Gastrocnemius medialis (tissue), 4 donors: ENCODE measurements at places on chromosomes 7 and 10. TPM values are rescaled to one million over a fixed set of nuclear protein-coding genes. Genes with fewer than 3 reads are reported as not detected.

DNA sequence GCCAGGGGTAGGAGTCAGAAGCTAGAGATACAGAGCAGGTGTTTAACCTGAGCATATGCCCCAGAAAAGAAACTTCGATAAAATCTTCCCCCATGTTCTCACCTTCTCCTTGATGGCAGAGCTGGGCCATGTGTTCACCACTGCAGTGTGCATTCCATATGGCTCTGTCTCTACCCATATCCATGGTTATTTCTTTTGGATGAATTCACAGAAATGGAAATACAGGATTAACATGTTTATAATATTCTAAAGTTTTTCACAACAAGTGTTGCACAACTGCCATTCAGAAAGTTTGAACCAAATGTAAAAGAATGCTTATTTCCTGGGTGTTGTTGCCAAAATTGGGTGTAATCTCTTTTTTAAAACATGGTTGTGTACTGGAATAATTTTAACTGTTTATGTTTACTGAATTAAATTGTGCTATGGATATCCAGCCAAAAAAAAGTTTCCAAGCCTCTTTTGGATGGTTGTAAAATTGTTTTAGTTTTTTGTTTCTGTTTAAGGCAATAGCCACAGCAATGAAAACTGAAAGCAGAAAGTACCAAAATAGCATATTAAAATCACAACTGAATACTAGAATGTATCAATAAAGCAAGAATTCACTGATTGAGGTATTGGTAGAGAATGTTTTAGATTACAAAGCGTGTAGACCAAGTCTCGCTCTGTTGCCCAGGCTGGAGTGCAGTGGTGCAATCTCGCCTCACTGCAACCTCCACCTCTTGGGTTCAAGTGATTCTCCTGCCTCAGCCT is 19.9 kb upstream of the CCNY start:
- no peaks in the 10 kb centered on the region for H3K4me1 ChIP-seq
- no peaks in the 10 kb centered on the region for H3K36me3 ChIP-seq

- H3K4me3 ChIP-seq: no peak overlapping the region
- H3K36me3 ChIP-seq: no peaks in the 10 kb centered on the region
- peak; percentile 31 for DNase-seq
- H3K27ac ChIP-seq: peak overlapping the region; percentile 6
These were observed 2.4 kb downstream of the ADCK2 start for GRCh38 chr7:140674899-140675701.

Gene NPC1L1
- 0.07 TPM for total RNA-seq

DNA sequence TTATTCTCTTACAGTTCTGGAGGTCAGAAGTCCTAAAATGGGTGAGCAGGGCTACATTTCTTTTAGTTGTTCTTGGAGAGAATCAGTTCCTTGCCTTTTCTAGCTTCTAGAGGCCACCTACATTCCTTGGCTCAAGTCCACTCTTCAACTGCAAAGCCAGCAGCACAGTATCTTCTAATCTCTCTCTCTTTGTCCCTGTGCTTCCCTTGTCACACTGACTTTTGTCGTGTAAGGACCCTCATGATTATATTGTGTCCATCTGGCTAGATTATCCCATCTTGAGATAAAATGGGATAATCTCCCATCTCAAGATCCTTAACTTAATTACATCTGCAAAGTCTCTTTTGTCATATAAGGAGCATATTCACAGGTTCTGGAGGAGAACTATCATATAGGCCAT is 359.0 kb downstream of the ADRA2A start:
- no peak overlapping the region for H3K27ac ChIP-seq
- no peaks in the 10 kb centered on the region for H3K36me3 ChIP-seq
- H3K27me3 ChIP-seq: no peaks in the 10 kb centered on the region

DNA sequence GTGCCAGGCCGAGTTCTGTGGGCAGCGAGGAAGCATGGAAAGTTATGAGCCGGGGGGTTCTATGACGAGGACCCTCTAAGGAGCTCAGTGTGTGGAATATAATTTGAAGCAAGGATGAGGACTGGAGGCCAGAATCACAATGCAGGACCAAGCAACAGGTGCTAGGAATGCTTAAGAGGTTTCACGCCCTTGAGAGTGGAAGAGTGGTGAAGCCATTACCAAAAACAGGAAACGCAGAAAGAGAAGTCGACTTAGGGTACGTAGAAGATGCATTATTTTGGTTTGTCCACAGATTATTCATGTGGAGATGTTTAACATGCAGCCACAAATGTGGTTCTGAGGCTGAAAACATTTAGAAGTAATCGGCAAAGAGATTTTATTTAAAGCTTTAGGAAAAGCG is 78.7 kb downstream of the PIP4K2A start:
- no peaks in the 10 kb centered on the region for H3K36me3 ChIP-seq
- no peak overlapping the region for H3K27ac ChIP-seq
- H3K4me1 ChIP-seq: no peaks in the 10 kb centered on the region
- no peaks in the 10 kb centered on the region for H3K27me3 ChIP-seq
- no peak overlapping the region for H3K4me3 ChIP-seq
- no peak for DNase-seq

GRCh38 chr10:61834519-61834918 is 67.0 kb upstream of the ARID5B start:
- no peak overlapping the region for H3K4me3 ChIP-seq
- H3K36me3 ChIP-seq: no peaks in the 10 kb centered on the region
- no peak overlapping the region for H3K27ac ChIP-seq
- DNase-seq: no peak
- H3K4me1 ChIP-seq: peaks cover 26% of the 10 kb centered on the region
- no peaks in the 10 kb centered on the region for H3K27me3 ChIP-seq

GRCh38 chr10:102234888-102235597 is 6.3 kb downstream of the PITX3 start:
- H3K36me3 ChIP-seq: no peaks in the 10 kb centered on the region
- peaks cover 63% of the 10 kb centered on the region for H3K4me1 ChIP-seq
- no peak overlapping the region for H3K4me3 ChIP-seq
- DNase-seq: no peak
- H3K27me3 ChIP-seq: no peaks in the 10 kb centered on the region

DNA sequence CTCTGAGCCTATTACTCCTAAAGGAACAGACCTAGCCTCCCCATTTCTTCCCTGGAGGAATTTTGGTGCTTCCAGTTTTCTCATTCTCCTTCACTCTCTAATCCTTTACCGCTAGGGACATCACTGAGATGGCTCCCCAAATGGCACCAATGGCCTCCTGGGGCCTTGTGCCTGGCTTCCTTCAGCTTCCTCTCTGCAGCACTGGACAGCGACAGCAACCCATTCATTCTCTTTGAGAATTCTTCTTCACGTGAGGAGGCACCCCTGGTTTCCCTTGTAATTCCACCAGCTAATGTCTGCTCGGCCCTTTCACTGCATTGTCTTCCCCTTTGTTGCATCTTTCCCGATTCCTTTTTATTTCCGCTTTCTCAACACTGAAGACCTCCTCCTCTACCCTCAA is 24.6 kb upstream of the KDM7A start:
- H3K36me3 ChIP-seq: no peaks in the 10 kb centered on the region
- no peak for DNase-seq
- no peaks in the 10 kb centered on the region for H3K27me3 ChIP-seq
- no peaks in the 10 kb centered on the region for H3K4me1 ChIP-seq
- no peak overlapping the region for H3K4me3 ChIP-seq
